ENCODE measurements at places on chromosomes 5 and 9. TPM values are rescaled to one million over a fixed set of nuclear protein-coding genes. Genes with fewer than 3 reads are reported as not detected.

- no peak for DNase-seq
Observed at GRCh38 chr9:128384801-128385495, 13.8 kb downstream of the URM1 start.

The MARCHF6 gene
- 67.3 TPM for total RNA-seq

DNA sequence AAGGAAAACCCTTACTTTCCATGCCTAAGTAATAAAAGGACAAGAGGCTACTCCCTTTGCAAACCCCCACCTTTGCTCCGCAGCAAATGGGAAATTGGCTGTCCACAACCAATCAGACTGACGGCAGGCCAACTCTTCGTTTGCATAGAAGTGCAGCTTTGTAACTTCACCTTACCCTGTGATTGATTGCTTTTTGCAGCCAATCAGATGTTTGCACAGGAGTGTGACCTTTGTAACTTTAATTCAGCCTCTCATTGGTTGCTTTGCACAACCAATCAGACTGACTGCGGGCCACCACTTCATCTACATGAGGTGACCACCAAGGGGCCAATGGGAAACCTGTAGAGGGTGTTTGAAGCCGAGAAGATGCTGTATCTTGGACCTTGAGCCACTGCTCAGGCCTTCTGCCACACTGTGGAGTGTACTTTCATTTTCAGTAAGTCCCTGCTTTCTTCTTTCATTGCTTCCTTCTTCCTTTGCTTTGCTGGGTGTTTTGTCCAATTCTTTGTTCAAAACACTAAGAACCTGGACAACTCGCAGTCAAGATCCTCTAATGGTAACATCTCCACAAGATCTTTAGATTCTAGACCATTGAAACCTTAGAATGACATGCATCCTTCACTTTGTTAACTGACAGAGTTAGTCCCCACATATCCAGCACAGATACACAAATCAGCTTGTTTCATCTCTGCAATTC lies 51.3 kb upstream of the FREM1 start:
- no peak for DNase-seq

DNA sequence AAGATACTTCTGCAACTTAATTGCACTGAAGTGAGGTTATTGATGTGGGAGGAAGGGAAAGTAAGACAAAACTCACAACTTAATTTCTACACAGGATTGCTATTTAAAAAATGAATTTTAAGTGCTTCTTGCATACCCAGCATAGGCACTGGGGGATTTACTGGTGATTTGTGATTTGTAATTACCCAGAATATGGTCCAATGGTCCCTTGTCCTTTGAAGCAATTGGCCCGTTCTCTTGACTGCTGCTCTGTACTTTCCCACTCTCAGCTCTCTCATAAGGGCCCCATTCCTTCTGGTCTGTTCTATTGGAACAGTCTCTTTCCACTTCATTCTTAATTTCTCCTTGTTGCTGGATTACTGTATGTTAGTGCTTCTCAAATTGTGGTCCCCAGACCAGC lies 75.4 kb upstream of the SPATA31D4 start:
- DNase-seq: no peak

Measured in activated CD4-positive, alpha-beta T cell treated with anti-CD3 and anti-CD28 coated beads for 36 hours (primary cell).